ENCODE measurements at places on chromosomes 5 and 9. TPM values are rescaled to one million over a fixed set of nuclear protein-coding genes. Genes with fewer than 3 reads are reported as not detected.

DNA sequence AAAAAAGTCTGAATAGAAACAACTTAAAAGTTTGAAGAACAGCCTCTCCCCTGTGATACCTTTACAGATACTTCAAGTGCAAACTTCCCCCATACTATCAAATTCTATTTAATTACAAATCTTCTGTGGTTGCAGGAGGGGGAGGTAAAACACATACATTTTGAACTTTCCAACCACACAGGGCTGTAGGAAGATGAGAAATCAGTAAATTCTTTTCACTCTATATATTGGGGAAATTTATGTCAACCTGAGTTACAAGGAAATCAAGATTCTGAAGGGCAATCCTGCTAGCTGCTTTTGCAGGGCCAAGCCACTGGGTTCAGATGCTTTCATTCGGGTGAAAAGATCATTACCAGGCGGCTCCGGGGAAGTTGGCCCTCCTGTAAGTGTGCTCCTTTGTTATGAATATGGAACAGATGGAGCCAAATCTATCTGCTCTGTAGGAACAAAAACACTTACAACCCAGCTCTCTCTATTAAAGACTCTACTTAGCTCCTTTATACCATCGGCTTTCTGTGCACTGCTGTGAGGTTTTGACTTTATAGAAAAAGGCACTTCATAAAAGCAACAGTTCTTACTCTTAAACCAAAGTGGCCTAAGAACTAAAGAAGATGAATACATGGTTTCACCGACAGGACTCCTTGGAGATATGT is 269.1 kb downstream of the EFNA5 start:
- peaks cover 36% of the 10 kb centered on the region for H3K4me1 ChIP-seq
- no peak for DNase-seq
- H3K27ac ChIP-seq: no peak overlapping the region
- H3K4me3 ChIP-seq: no peak overlapping the region
- H3K36me3 ChIP-seq: peaks cover 3% of the 10 kb centered on the region

- no peak for DNase-seq
- H3K27me3 ChIP-seq: no peaks in the 10 kb centered on the region
- H3K36me3 ChIP-seq: no peaks in the 10 kb centered on the region
Observed at GRCh38 chr9:116070256-116070914, 83.2 kb upstream of the PAPPA start.

- no peaks in the 10 kb centered on the region for H3K36me3 ChIP-seq
- no peak for DNase-seq
- H3K27me3 ChIP-seq: peaks cover 27% of the 10 kb centered on the region
- H3K27ac ChIP-seq: no peak overlapping the region
- peaks cover 6% of the 10 kb centered on the region for H3K4me1 ChIP-seq
- H3K4me3 ChIP-seq: no peak overlapping the region
Observed at GRCh38 chr5:147887930-147888329, 9.4 kb downstream of the SCGB3A2 start.

- no peak overlapping the region for H3K27ac ChIP-seq
- H3K27me3 ChIP-seq: no peaks in the 10 kb centered on the region
- H3K4me3 ChIP-seq: no peak overlapping the region
- DNase-seq: peak; percentile 69
- H3K4me1 ChIP-seq: no peaks in the 10 kb centered on the region
Observed at GRCh38 chr5:175740014-175740413, 82.1 kb downstream of the HRH2 start.

DNA sequence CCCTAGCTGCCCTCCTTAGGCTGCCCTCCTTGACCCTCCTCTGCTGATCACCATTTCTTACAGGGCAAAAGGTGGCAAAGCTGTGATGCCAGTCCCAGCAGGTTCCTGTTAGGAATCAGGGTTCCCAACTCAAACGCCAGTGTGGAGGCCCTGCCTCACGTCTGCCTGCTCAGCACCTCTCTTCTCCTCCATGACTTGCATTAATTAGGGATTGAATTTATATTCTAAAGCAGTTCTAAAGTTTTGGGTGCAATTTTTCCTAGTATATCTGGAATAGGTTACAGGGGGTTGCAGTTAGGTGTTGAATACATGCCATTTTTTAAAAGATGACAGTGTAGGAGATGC is 13.2 kb upstream of the PLEKHG4B start:
- no peak overlapping the region for H3K4me3 ChIP-seq
- peaks cover 37% of the 10 kb centered on the region for H3K4me1 ChIP-seq
- no peak for DNase-seq

Gene AGXT2
- not detected for total RNA-seq
